Renal pelvis (tissue), 12 donors: ENCODE measurements at places on chromosomes 7 and 10. TPM values are rescaled to one million over a fixed set of nuclear protein-coding genes. Genes with fewer than 3 reads are reported as not detected.

GRCh38 chr7:27096768-27097514, 1.1 kb upstream of the HOXA1 start:
- peak; percentile 52 for DNase-seq

- DNase-seq: no peak
Observed at GRCh38 chr7:114653364-114654088, 238.9 kb downstream of the FOXP2 start.

DNA sequence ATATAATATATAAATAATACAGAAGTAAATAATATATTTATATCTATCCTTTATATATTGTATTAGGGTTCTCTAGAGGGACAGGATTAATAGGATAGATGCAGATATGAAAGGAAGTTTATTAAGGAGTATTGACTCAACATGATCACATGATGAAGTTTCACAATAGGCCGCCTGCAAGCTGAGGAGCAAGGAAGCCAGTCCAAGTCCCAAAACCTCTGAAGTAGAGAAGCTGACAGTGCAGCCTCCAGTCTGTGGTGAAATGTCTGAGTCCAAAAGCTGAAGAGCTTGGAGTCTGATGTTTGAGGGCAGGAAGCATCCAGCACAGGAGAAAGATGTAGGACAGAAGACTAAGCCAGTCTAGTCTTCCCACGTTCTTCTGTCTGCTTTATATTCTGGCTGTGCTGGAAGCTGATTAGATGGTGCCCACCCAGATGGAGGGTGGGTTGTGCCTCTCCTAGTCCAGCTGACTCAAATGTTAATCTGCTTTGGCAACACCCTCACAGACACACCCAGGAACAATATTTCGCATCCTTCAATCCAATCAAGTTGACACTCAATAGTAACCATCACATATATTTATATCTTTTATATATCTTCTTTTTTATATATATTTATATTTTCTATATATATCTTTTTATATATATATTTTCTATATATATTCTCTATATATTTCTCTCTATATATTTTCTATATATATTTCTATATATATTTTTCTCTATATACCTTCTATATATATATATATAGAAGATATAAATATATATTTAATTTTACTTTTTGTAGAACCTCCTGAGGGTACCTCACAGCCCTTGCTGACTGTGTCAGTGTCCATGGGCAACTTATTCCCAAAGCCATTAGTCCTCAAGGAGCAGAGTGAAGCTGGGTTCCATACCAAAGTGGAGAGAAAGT, 24.6 kb upstream of the AKR1B10 start:
- DNase-seq: no peak

DNA sequence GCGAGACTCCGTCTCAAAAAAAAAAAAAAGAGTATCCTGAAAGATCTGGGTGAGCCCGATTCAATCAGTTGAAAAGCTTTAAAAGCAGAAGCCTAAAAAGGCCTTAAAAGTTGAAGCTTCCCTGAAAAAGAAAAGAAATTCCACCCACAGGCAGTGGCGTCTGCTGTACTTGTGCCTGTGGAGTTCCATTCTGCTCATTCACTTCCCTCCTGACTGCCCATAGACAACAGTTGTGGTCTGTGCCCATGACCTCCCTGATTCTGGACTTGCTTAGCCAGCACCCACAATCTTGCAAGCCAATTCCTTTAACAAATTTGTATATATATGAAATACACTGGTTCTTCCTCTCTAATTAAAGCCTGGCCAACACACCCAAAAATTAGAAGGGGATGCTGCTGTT, 141.7 kb downstream of the DLG5 start:
- no peak for DNase-seq

- DNase-seq: no peak
Observed at GRCh38 chr10:109838592-109839244, 84.6 kb downstream of the XPNPEP1 start.

DNA sequence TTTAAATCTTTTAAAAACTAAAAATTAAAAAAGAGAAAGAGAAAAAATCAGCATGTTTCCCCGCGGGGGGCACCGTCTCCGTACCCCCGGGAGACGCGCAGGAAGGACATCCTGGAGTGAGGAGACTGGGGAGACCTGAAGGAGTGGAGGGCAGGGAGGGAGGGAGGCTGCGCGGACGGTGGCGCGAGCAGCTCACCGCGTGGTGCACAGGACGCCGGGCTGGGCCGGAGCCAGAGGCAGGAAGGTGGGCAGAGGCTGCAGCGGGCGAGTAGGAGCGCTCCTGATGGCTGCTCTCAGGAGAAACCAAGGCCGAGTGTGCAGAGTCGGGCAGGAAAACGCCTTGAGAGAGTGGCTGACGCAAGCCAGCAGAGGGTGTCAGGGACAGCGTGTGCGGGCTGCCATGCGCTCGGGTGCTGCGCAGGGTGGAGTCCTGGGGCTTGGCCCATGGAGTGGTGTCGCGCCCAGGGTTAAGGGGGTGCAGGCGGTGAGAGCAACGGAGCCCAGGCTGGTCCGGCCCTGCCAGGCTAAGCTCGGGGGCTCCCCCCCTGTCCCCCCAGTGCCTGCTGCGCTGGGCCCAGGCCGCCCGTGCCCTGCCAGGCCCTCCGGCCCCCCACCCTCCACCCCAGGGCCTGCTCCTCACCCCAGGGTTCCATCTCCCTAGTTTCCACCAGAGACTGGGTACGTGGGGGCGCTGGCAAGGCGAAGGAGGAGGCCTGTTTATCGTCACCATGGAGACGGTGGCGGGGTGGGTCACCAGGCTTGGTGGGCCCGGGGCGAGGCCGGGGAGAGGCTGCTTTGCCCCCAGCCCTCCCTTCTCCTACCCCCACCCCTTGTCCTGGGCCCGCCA, 28.9 kb upstream of the FXYD4 start:
- DNase-seq: no peak

- DNase-seq: no peak
Observed at GRCh38 chr7:158257516-158258410, 329.9 kb downstream of the PTPRN2 start.

The C10orf53 gene
- not detected for polyA plus RNA-seq
